ENCODE measurements at places on chromosomes 2 and 18.

DNA sequence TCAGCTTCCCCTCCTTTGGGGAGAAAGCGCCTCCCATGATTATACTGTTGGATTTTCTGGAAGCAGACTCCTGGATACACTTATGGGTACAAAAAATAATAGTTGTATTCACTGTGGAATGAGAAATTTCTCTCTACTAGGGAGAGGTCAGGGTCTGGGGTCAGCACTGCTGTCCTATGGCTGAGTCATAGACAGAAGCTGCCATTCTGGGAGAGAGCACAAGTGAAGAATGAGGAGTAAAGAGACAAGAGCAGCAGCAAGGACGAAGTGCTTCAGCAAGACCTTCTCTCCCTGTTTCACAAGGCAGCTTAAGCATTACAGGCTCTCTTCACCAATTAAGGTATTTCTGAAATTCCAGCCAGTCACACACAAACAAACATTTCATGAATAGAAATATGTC, 10.1 kb upstream of the UNC80 start:
- no peak for DNase-seq

GRCh38 chr18:2431806-2432205, 139.5 kb downstream of the METTL4 start:
- DNase-seq, result no peak

GRCh38 chr2:140417504-140417903, 1637.3 kb upstream of the NXPH2 start:
- DNase-seq, result no peak

GRCh38 chr18:32386471-32386870, 84.2 kb downstream of the GAREM1 start:
- DNase-seq, result no peak

- DNase-seq, result no peak
Observed at GRCh38 chr2:172448544-172449267, 21.3 kb downstream of the ITGA6 start.

- no peak for DNase-seq
Observed at GRCh38 chr2:64770781-64771334, 117.1 kb upstream of the SERTAD2 start.

DNA sequence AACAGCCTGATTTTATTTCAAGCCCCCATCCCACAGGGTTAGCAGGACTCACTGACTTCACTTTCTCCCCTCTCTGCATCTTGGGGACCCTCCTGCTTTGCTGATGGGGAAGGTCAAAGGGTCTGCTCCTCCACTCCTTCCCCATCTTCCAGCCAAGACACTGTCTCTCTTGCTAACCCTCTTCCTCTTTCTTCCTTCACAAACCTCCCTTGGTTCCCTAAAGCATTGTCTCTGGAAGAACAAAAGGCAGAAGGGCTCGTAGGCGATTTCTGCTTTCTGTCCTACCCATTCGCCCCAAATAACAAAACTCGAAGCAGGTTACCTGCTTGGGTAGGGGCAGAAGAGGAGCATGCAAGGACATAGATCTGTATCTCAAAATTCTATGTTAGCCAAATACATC, 5.5 kb upstream of the SLC4A3 start:
- DNase-seq, result no peak

DNA sequence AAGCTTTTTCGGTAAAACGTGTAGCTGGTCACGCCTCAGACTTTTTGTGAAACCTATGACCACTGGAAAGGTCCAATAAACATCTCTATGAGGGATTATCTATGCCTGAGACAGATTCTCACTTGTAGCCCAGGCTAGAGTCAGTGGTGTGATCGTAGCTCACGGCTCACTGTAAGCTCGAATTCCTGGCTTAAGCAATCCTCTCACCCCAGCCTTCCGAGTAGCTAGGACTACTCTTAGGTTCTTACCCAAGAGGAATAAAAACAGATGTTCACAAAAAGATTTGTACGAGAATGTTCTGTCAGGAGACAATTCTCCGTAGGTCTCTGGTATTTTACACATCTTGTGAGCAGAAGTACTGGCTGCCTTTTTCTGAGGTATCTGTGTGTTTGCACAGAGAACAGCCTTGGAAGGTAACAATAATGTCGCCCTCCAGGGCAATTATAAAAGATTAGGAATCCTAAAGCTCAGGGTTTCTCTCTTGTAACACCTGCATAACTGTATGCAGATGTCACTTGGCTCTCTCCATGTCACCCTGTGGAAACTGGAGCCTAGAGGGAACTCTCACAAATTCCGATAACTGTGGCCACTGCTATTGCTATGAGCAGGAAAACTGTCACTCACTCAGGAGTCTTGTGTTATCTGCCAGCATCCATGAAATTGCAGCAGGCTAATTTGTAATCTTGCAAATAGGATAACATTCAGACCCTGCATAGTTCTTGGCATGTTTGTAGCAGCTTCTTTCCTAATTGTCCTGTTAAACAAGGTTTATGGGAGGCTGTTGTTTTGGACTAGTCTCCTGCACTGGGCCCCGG, 25.5 kb upstream of the RALBP1 start:
- no peak for DNase-seq

DNA sequence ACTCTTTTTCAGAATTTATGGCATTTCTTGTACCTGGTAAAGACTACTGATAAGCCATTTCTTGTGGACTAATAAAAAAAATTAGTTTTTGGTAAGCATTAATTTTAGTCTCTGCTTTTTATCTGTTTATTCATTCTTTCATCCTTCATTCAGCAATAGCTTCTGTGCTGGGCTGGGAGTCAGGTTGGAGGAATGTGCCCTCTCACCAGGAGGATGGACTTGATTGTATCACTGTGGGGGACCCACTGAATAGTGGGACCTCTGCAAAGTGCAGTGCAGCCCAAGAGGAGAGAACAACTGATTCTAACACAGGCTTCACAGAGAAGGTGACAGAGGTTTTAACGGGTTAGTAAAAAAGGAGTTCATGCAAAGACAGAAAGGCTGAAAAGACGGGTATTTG, 39.1 kb downstream of the CDC42EP3 start:
- no peak for DNase-seq

- DNase-seq, result no peak
Observed at GRCh38 chr2:7083580-7084509, 166.6 kb downstream of the RNF144A start.

- no peak for DNase-seq
Observed at GRCh38 chr2:185147361-185147760, 549.0 kb downstream of the ZNF804A start.

GRCh38 chr2:223051693-223052289, at the start of gene KCNE4:
Gene KCNE4, plus strand, starts transcription at chr2:223052190. Its CDS starts 641 bp downstream, at chr2:223052831.
- no peak for DNase-seq

DNA sequence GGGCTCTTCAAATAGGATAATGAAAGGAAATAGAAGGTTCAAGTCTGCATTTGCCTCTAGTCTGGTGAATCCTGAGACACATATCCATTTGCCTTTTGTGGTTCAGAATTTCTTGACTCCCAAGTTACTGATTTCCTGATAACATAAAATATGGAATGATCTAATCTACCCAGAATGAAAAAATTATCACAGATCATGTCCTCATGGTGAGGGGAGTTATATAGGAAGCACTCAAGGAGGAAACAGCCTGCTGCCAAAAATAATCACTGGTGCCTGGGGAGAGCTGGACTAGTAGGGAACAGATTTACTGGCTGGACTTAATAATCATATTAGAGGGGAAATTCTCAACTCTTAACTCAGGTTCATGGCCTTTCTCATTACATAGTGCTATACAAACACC, 95.5 kb upstream of the STK17B start:
- DNase-seq, result no peak

GRCh38 chr18:56327191-56327885, 311.1 kb downstream of the TXNL1 start:
- DNase-seq, result no peak

GRCh38 chr2:43008388-43008787, 216.0 kb upstream of the HAAO start:
- DNase-seq, result no peak

DNA sequence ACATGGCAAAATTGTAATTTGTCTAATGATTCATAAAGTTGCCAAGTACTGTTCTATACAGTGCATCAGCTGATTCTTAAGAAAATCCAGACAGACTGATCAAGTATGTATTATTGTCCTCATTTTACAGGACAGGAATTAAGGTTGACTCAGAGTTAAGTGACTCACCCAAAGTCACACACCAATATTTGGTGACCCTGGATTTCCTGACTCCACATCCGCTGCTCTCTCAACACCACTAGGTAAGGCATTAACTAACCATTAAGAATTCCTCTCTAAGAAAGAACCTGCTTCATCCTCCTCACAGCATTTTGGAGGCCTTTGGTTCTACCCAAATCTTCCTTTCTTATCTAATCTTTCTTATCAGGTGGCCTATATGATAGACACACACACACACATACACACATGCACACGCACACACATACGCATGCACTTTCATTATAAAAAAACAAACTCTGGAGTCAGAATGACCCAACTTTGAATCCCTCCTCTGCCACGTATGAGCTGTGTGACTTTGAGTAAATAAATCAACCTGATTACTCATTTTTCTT, 150.8 kb downstream of the ANKRD44 start:
- no peak for DNase-seq

DNA sequence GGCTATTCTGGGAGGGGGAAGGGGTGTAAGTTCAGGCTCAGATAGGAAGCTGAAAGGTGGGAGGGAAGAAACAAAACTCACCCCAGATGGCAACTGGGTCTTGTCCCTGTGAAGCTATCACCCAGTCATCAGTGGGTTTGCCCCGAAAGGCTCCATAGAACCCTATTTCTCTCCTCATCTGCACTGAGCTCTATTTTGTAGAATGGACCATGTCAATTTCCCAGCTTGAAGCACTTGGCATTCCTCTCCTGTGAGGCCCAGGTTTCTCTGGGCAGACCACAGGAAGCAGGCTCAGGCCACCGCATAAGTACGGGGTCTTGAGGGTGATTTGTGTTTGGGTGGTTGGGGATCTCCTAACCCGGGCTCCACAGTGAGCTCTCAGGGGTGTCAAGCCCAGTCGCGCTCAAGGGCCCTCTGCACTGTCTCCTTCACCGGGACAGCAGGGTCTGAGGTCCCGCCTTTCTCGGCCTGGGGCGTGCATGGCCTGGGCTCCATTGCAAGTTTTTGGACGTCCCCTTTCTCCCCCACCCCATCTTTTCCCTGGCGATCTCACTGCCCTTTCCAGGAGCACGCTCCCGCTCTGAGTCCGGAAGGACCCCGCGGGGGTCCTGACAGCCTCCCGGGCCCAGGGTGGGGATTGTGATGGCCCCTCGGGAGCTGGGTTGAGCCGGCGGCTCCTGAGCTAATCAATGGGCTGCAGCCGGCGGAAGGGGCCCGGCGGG, 27.3 kb upstream of the NOTO start:
- DNase-seq, result no peak

DNA sequence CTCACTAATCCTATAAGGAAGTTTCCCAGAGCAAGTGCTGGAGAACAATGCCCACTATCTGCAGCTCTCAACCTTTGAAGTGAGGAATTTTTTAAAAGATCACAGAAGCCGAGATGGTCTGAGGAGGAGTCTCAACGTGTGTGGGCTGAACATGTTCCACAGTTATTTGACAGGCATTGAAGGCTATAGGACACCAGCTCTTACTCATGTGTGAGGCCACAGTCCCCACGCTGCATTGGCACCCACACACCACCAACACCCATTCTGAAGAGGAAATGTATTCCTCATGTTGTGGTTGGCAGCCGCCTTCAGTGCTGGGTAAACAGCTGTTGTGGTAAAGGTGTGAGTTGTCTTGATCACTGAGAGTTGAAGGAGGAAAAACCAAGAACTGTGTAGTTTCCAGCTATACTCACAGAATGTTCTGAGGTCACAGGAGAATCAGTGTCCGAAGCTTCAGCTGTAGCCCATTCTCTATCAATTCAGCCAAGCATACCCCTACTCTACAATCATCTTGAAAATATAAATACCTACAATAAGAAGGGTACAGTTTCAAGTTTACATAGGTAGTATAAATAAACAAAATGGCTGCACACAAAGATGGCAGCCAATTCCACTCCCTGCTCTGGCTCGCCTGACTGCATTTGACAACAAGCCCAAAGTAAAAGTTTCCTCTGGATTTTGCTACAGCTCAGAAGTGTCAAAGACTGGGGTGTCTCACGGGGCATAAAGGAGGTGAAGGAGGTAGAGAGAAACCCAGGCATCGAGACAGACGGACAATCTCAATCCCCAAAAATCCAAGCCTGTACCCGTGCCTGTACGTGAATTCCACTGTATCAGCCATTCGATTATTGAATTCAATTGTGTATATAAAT, 12.1 kb downstream of the CD226 start:
- DNase-seq, result peak; percentile 15

DNA sequence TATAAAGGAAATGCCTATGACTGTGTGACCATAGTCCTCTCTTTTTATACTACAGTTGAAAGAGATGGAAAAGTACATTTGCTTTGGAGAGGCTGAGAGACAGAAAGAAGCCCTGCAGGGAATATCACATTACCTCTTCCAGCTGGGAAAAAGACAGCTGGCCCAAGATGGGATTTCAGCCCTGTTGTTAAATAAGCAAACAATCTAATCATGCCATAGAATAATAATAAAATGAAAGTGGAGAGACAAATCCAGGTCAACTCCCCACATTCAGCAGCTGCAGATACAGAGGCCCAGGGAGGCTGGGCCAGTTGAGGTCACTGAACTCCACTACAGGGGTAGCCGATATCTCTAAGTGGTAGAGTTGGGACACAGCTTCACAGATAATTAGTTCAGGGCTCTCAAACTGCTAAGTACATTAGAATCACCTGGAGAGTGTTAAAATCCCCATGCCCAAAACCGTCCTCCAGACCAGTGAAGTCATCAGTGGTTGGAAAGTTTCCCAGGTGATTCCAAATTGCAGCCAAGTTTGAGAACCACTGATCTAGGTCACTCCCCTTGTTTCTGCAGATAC, 81.9 kb downstream of the MOGAT1 start:
- no peak for DNase-seq

DNA sequence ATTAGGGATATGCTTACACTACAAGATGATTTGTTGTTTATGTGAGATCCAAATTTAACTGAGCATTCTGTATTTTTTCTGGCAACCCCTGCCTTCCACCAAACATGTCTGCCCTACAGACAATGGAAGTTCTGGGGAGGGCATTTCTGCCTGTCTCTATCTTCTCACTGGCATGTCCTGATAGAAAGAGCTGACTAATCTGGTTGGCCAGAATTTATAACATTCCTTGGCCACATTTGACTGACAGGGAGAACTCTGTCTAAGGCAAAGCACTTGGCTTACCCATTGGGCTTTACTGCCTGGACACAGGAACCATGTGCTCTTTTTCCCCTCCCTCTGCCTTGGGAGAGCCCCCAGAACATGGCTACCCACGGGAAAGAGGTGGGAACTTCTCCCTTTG, 70.6 kb upstream of the TMEM178A start:
- no peak for DNase-seq

DNA sequence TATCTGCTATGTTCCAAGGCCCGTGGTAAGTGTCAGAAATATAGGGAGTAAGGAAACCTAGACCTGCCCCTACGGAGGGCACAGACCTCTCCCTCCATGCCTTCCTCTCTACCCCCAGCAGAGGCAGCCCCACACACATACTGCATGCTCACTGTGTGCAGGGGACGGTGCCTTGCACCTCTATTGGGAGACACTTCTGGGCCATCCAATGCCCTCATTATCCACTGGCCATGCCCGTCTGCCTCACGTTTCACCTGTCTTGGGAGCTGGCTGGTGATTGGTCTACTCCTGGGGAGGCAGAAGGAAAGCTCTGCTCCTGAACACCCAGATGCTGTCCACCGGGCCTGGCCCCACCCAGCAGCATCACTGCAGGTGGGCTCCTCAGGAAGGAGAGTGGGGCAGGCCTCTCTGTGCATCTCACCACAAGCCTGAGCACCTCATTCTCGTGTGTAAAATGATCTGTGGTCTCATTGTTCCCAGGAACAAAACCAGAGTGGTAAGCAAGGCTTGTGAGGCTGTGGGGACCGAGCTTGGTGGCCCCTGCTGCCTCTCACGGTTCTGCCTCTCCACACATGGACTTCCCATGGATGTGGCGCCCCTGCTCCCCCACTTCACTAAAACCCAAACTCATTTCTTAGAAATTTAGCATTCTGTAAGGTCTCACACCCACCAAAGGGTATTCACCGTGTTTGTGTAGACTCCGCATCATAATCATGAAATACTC, 312.5 kb upstream of the HS6ST1 start:
- DNase-seq, result no peak

Measured in activated CD4-positive, CD25-positive, alpha-beta regulatory T cell (primary cell).